Right atrium auricular region (tissue), 2 donors: ENCODE measurements at places on chromosomes 6 and 20. TPM values are rescaled to one million over a fixed set of nuclear protein-coding genes. Genes with fewer than 3 reads are reported as not detected.

GRCh38 chr6:56807989-56808337, 146.9 kb upstream of the BEND6 start:
- no peak overlapping the region for H3K4me3 ChIP-seq
- no peak for DNase-seq

- no peaks in the 10 kb centered on the region for H3K27me3 ChIP-seq
- H3K4me3 ChIP-seq = no peak overlapping the region
- no peak overlapping the region for H3K27ac ChIP-seq
Measured at GRCh38 chr20:49110767-49111694, 64.9 kb downstream of the CSE1L start.

- H3K4me3 ChIP-seq = no peak overlapping the region
- H3K27me3 ChIP-seq = no peaks in the 10 kb centered on the region
- peak; percentile 80 for DNase-seq
- H3K4me1 ChIP-seq = no peaks in the 10 kb centered on the region
- no peak overlapping the region for H3K27ac ChIP-seq
Measured at GRCh38 chr6:148969603-148970061, 222.8 kb downstream of the UST start.

The ACTL10 gene
- total RNA-seq = 0.79 TPM

GRCh38 chr20:44326391-44327159, 10.3 kb upstream of the R3HDML start:
- peaks cover 8% of the 10 kb centered on the region for H3K4me1 ChIP-seq
- no peaks in the 10 kb centered on the region for H3K36me3 ChIP-seq
- no peaks in the 10 kb centered on the region for H3K27me3 ChIP-seq
- H3K27ac ChIP-seq = no peak overlapping the region
- DNase-seq = no peak

- H3K27ac ChIP-seq = no peak overlapping the region
- DNase-seq = no peak
- no peaks in the 10 kb centered on the region for H3K27me3 ChIP-seq
- peaks cover 29% of the 10 kb centered on the region for H3K4me1 ChIP-seq
Measured at GRCh38 chr6:138546733-138547185, 47.5 kb upstream of the NHSL1 start.

The HLA-DMB gene
- total RNA-seq = 3.6 TPM

DNA sequence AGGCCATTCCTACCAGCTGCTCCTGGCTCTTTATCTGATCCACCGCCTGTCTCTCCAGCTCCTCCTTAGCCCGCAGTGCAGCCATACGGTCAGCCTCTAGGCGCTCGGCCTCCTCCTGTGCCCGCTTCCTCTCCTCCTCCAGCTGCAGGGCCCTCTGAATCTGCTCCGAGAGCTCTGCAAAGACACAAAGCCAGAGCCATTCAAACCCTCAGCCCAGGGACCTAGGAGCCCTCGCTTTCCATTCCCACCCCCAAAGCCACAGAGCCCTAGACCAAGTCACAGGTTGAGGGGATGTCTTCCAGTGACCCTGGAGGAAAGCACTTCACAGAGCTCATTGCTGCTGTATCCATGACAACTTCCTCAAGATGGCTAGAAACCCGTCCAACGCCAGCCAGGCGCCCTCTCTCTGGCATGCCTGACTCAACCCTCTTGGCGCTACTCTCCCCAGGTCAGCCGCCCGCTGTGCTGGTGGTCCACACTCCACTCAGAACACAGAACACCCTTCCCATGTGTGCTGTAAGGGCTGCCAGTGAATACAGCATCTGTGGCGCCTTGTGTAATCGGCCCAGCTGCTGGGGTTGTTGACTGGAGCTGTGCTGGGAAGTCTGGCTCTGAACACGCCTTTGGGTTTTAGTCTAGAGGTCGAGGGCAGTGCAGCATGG, 49.3 kb downstream of the EZR start:
- no peak overlapping the region for H3K4me3 ChIP-seq
- no peaks in the 10 kb centered on the region for H3K4me1 ChIP-seq
- peak; percentile 83 for DNase-seq

GRCh38 chr20:19275630-19276071, 63.2 kb downstream of the SLC24A3 start:
- H3K36me3 ChIP-seq = no peaks in the 10 kb centered on the region
- no peak overlapping the region for H3K27ac ChIP-seq

The EMILIN3 gene
- total RNA-seq = 4.9 TPM

GRCh38 chr6:154675602-154676088, 57.6 kb upstream of the SCAF8 start:
- no peaks in the 10 kb centered on the region for H3K4me1 ChIP-seq
- H3K4me3 ChIP-seq = no peak overlapping the region
- DNase-seq = peak; percentile 91
- no peaks in the 10 kb centered on the region for H3K27me3 ChIP-seq
- H3K27ac ChIP-seq = no peak overlapping the region
- no peaks in the 10 kb centered on the region for H3K36me3 ChIP-seq
